ENCODE measurements at places on chromosomes 11 and 22. TPM values are rescaled to one million over a fixed set of nuclear protein-coding genes. Genes with fewer than 3 reads are reported as not detected.

The GAL gene
- total RNA-seq = 11.8 TPM

The FLRT1 gene
- 2.9 TPM for total RNA-seq

The RFPL3 gene
- total RNA-seq = not detected

The HEPN1 gene
- total RNA-seq = not detected

The PGR gene
- total RNA-seq = 12.2 TPM

DNA sequence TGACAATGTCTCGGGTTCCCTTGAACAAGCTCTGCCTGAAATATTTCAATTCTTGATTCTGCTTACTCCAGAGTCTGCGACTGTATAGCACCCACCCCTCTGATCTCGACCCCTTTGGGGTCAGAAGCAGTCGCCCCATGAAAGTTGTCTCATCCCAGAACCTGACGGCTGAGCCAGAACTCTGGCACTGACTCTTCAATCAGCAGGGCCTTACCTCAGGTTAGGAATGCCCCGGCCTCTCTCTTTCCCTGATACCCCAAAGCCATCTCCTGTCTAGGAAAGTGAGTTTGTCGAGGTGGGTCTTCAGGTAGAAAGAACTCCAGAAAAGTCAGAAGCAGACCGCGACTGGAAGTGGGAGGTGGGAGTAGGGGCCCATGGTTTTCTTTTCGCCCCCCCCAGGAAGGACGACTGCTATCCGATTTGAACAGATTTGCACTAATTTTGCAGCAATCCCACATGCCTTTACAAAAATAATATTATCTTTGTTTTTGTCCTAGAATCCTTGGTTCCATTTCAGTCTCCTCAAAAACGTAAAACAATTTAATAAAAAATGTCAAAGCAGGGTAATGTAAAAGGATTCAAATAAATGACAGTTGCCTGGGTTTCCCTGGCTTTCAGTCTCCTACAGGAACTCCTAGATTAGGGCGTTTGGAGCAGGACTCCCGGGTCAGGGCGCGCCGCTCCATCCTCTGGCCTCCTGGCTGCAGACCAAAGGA is 898 bp upstream of the ROBO3 start:
- H3K27ac ChIP-seq = no peak overlapping the region
- H3K27me3 ChIP-seq = peaks cover 99% of the 10 kb centered on the region
- H3K36me3 ChIP-seq = no peaks in the 10 kb centered on the region

- no peak overlapping the region for H3K4me3 ChIP-seq
- DNase-seq = no peak
- no peak overlapping the region for H3K27ac ChIP-seq
- H3K4me1 ChIP-seq = no peaks in the 10 kb centered on the region
- no peaks in the 10 kb centered on the region for H3K27me3 ChIP-seq
These were observed 34.2 kb downstream of the CCDC81 start for GRCh38 chr11:86408845-86409244.

GRCh38 chr11:76631566-76632308 is 38.8 kb downstream of the LRRC32 start:
- H3K27ac ChIP-seq = peak overlapping the region; percentile 74
- H3K27me3 ChIP-seq = no peaks in the 10 kb centered on the region
- peaks cover 27% of the 10 kb centered on the region for H3K4me1 ChIP-seq
- no peak overlapping the region for H3K4me3 ChIP-seq

DNA sequence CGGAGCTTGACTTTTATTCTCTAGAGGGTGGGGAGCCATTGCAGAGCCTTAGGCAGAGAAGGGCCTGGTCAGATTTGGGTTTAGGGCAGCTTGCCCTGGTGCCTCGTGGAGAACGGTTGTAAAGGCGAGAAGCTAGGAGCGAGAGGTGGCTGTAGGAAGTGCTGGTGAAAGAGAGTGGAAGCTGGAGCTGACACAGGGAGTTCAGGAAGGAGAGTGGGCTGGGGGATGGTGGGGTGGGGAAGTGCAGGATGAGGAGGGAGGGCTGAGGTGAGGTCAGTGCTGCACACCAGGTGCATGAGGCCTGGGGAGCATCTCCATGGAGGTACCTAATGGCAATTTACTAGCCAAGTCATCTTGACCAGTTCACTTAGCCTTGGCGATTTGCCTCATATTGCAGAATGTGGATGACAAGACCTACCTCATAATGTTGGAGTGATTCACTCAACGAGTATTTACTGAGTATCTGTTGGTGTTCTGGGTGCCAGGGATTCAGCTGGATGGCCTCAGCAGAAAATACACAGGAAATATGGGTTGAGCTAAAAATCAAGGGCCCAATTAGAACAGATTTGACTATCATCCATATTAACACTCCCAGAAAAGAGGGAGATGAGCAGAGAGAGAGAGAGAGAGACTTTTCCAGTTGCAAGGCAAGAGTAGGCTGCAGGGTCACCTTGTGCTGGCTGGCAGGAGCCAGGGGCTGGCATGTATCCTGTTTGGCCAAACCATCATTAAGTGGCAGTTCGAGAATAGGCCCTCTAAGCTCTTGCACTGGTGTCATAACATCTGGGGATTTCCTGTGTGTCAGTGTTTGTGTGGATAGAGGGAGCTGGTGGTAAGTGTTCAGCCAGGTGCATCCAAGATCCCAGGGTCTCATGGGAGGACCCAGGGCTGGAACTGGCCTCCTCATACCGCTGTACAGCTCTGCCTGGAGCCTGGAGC is 44.4 kb upstream of the CLDN5 start:
- no peak overlapping the region for H3K4me3 ChIP-seq
- peak overlapping the region; percentile 38 for H3K27ac ChIP-seq
- DNase-seq = no peak
- H3K36me3 ChIP-seq = no peaks in the 10 kb centered on the region
- no peaks in the 10 kb centered on the region for H3K4me1 ChIP-seq

DNA sequence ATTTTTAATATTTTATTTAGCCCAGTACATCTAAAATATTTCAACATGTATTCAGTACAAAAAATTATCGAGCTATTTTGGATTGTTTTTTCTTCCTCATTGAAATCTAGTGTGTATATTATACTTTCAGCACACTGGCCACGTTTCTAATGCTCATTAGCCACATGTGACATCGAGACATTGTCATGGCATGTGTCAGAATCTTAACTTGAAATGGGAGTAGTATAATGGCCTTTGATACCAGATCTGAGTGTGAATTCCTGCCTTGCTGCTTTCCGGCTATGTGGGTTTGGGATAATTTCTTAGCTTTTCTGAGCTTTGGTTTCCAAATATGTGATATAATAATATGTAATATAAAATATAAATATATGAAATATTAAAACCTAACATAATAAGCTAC is 54.3 kb downstream of the BCL2L13 start:
- H3K36me3 ChIP-seq = peaks cover 12% of the 10 kb centered on the region
- no peaks in the 10 kb centered on the region for H3K27me3 ChIP-seq
- no peak overlapping the region for H3K4me3 ChIP-seq

- DNase-seq = no peak
- H3K27ac ChIP-seq = no peak overlapping the region
- peaks cover 14% of the 10 kb centered on the region for H3K4me1 ChIP-seq
- H3K36me3 ChIP-seq = no peaks in the 10 kb centered on the region
These were observed 227.7 kb upstream of the B3GAT1 start for GRCh38 chr11:134639586-134640330.

GRCh38 chr11:37724315-37724714 is 1126.3 kb upstream of the RAG2 start:
- no peak overlapping the region for H3K4me3 ChIP-seq
- no peaks in the 10 kb centered on the region for H3K36me3 ChIP-seq
- H3K27ac ChIP-seq = no peak overlapping the region
- H3K27me3 ChIP-seq = no peaks in the 10 kb centered on the region

GRCh38 chr11:11344045-11344444 is 9.0 kb downstream of the CSNK2A3 start:
- H3K27me3 ChIP-seq = no peaks in the 10 kb centered on the region
- H3K27ac ChIP-seq = no peak overlapping the region
- no peak for DNase-seq
- H3K4me3 ChIP-seq = no peak overlapping the region

DNA sequence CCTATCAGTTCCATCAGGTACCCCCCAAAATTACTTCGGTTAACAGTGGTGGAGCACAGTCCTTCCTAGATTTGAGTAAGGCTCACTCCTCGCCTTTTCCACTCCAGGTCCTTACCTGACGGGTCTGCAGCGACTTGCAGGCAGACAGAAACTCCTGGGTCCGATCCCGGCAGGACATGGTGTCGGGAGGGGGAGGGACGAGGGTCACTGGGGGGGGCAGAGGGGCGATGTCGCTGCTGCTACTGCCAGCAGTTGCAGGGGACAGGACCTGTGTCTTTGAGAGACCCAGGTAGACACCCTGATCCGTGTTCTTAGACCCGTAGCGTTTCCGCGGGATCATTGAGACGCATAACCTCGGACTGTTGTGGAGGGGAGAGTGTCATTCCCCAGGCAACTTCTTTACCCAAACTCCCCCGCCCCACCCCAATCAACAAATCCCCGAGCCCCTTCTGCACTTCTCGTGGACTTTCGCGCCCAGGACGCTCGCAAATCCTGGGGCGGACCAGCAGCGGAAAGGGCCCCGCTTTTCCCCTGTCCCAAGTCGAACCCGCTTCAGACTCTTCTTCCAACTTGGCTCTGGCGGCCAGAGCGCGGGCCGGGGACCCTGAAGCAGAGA is 839 bp downstream of the STX5 start:
- H3K27me3 ChIP-seq = no peaks in the 10 kb centered on the region
- no peaks in the 10 kb centered on the region for H3K4me1 ChIP-seq
- H3K36me3 ChIP-seq = peaks cover 16% of the 10 kb centered on the region
- DNase-seq = peak; percentile 70
- H3K4me3 ChIP-seq = peak overlapping the region; percentile 90
- peak overlapping the region; percentile 98 for H3K27ac ChIP-seq

GRCh38 chr11:123139206-123139605 is 55.8 kb downstream of the CLMP start:
- H3K36me3 ChIP-seq = no peaks in the 10 kb centered on the region
- H3K27ac ChIP-seq = peak overlapping the region; percentile 77
- H3K27me3 ChIP-seq = no peaks in the 10 kb centered on the region
- H3K4me3 ChIP-seq = no peak overlapping the region

- no peak for DNase-seq
- H3K4me3 ChIP-seq = no peak overlapping the region
- peak overlapping the region; percentile 46 for H3K27ac ChIP-seq
- H3K27me3 ChIP-seq = peaks cover 5% of the 10 kb centered on the region
- H3K4me1 ChIP-seq = no peaks in the 10 kb centered on the region
These were observed 12.9 kb upstream of the OAF start for GRCh38 chr11:120197977-120198376.
